Prostate gland (tissue), 2 donors: ENCODE measurements at places on chromosomes 3 and 15. TPM values are rescaled to one million over a fixed set of nuclear protein-coding genes. Genes with fewer than 3 reads are reported as not detected.

DNA sequence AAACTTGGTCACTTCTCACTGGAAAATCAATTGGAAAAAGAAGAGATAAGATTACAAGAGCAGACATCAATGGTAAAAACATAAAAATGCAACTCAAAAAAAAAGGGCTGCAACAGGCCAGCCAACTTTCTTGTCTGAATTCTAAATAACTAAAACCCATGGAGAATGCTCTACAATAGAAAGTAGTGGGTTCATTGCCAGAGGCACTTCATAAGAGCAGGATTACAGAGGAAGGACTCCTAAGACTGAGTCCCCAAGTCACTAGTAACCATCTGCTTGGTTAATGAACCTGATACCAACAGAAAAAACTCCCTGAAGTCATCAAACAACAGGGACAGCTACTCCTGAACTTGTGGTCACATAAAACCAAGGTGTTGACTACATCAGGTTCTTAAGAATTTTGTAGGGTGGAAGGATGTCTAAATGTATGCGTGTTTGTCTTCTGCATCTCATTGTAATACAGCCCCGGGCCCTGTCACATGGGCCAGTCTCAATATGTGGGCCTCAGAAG, 148.6 kb downstream of the IMPG2 start:
- no peaks in the 10 kb centered on the region for H3K36me3 ChIP-seq
- H3K27me3 ChIP-seq = no peaks in the 10 kb centered on the region
- H3K4me3 ChIP-seq = no peak overlapping the region
- no peak for DNase-seq

The CEP97 gene
- total RNA-seq = 14.7 TPM

The WDR93 gene
- total RNA-seq = 3.0 TPM

- DNase-seq = no peak
- no peak overlapping the region for H3K27ac ChIP-seq
- H3K4me3 ChIP-seq = no peak overlapping the region
- no peaks in the 10 kb centered on the region for H3K27me3 ChIP-seq
- H3K36me3 ChIP-seq = no peaks in the 10 kb centered on the region
Measured at GRCh38 chr3:105425153-105425502, 58.4 kb downstream of the ALCAM start.

The ALDH1L1 gene
- 57.3 TPM for total RNA-seq
